ENCODE measurements at places on chromosomes 16 and 17.

GRCh38 chr17:16381496-16381820 lies 567 bp downstream of the UBB start:
- peaks cover 36% of the 10 kb centered on the region for H3K4me1 ChIP-seq
- H3K4me3 ChIP-seq: peak overlapping the region; percentile 98

- no peak overlapping the region for H3K4me3 ChIP-seq
- H3K36me3 ChIP-seq: no peaks in the 10 kb centered on the region
- DNase-seq: no peak
- H3K27ac ChIP-seq: no peak overlapping the region
- H3K4me1 ChIP-seq: peaks cover 12% of the 10 kb centered on the region
Measured at GRCh38 chr16:85445779-85446222, 167.3 kb upstream of the GSE1 start.

DNA sequence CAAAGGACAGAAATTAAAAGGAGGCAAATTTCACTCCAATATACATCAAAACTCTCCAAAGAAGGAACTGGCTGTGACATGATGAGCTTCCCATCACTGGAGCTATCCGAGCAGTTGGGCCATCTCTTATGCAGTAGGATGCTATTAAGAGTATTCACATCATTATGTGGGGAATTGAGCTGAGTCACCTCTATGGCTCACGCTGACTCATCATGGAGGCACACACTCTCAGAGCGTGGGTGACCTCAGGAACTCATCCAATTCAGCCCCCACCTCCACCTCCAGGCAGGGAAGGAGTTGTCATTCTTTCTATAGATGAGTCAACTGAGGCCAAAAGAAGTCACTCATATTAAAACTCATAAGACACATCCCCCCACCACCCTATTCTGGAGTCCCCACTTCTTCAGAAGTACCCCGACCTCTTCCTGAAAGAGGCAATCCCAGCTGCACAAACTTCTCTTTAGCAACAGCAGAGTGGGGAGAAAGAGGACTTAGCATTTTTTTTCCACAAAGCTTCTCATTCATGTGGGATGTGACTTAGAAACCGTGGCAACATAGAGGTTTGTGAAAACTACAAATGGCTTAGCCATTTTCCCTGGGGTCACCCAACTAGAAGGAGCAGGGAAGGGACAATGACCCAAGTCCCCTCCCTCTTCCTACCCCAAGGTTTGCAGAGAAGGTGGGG lies 32.5 kb downstream of the ABCC12 start:
- H3K4me3 ChIP-seq: no peak overlapping the region
- no peaks in the 10 kb centered on the region for H3K4me1 ChIP-seq
- H3K27me3 ChIP-seq: peaks cover 11% of the 10 kb centered on the region
- H3K36me3 ChIP-seq: no peaks in the 10 kb centered on the region

GRCh38 chr17:57527221-57528057 lies 217.7 kb downstream of the CCDC182 start:
- peaks cover 28% of the 10 kb centered on the region for H3K4me1 ChIP-seq
- H3K4me3 ChIP-seq: no peak overlapping the region
- no peak overlapping the region for H3K27ac ChIP-seq
- peaks cover 5% of the 10 kb centered on the region for H3K36me3 ChIP-seq

DNA sequence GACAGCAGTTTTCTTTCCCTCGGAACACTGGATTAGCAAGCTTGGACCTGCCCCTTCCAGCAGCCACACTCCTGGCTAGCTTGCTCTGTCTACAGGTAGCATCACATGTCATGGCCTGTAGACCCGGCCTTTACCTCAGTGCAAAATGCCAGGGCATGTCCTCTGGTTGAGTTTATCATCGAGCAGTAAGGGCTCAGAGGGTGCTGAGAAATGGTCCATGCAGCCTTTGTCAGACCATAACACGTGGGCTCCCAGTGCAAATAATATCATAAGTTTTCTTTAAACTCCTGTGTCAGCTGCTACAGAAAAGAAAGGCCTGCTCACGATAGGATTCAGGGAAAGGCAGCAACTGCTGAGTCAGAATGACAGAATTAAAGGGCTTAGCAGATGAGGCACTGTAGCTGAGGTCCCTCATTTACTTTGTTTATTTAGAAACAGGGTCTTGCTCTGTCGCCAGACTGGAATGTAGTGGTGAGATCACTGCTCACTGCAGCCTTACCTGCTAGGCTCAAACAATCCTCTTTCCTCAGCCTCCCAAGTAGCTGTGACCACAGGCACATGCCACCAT lies 8.0 kb upstream of the GNA13 start:
- DNase-seq: no peak
- no peak overlapping the region for H3K27ac ChIP-seq
- peaks cover 2% of the 10 kb centered on the region for H3K4me1 ChIP-seq
- peaks cover 3% of the 10 kb centered on the region for H3K27me3 ChIP-seq

DNA sequence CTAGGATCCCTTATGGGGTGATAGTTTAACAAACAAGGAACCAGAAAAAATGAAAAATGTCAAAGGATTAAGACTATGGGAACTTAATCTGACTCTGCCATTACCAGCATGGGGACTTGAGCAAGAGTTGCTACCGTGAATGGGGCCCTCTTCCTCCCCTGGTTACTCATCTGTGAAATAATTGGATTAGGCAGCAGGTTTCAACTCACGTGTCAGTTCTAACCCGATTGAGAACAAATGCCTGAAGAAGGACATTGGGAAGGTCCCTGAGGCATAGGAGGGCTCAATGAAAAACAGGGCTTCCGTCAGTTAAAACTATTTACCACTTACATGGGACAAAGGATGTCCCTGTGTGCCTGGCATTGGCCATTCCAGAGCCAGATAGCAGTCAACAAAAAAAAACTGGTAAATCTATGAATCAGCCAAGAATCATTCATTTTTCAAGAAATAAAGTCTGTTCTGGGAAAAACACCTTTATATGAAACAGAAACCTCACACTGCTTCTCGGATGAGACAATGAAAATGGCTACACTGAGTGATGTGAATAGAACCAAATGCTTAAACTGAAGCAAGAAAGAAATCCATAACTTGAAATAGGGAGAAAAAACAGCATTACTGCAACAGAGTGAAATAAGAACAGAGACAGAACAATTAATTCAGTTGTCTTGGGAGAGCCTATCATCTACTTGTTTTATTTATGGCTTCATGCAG lies 104.3 kb downstream of the ADAMTS18 start:
- no peak for DNase-seq
- no peaks in the 10 kb centered on the region for H3K4me1 ChIP-seq
- no peak overlapping the region for H3K4me3 ChIP-seq
- H3K27ac ChIP-seq: no peak overlapping the region
- H3K27me3 ChIP-seq: peaks cover 6% of the 10 kb centered on the region
- H3K36me3 ChIP-seq: no peaks in the 10 kb centered on the region

DNA sequence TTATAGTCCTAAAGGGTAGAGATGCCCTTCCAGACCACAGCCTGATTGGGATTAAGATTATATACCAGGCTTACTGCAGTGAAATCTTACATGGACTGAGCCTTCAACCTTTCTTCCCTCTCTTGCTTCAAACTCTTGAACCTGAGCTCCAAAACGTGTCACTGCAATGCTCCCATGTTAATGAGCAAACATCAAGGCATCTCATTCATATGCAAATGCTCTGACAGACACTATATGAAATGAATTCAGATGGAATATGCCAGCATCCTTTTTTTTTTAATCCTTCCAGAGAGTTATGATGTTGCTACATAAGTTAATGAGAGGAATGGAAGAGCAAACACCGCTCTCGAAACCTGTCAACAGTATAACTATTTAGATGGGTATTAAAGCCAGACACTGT lies 611.9 kb upstream of the CDH11 start:
- H3K27ac ChIP-seq: no peak overlapping the region
- no peak overlapping the region for H3K4me3 ChIP-seq
- no peaks in the 10 kb centered on the region for H3K4me1 ChIP-seq
- no peaks in the 10 kb centered on the region for H3K36me3 ChIP-seq
- H3K27me3 ChIP-seq: no peaks in the 10 kb centered on the region
- no peak for DNase-seq

DNA sequence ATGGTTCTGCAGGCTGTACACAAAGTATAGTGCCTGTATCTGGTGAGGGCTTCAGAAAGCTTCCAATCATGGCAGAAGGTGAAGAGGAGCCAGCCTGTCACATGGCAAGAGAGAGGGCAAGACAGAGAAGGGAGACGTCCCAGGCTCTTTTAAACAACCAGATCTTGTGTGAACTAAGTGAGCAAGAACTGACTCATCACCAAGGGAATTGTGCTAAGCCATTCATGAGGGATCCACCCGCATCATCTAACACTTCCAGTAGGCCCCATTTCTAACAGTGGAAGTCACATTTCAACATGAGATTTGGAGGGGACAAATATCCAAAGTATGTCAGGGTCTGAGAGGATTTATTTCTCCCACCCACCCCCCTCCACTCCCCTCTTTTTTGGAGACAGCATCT lies 56.2 kb upstream of the ELAC2 start:
- no peak for DNase-seq
- H3K27me3 ChIP-seq: no peaks in the 10 kb centered on the region
- H3K27ac ChIP-seq: peak overlapping the region; percentile 12
- no peak overlapping the region for H3K4me3 ChIP-seq

GRCh38 chr16:82037666-82038065 lies 2.6 kb downstream of the HSD17B2 start:
- H3K4me1 ChIP-seq: no peaks in the 10 kb centered on the region
- no peak for DNase-seq
- H3K36me3 ChIP-seq: no peaks in the 10 kb centered on the region
- no peak overlapping the region for H3K4me3 ChIP-seq
- peaks cover 20% of the 10 kb centered on the region for H3K27me3 ChIP-seq

- H3K27me3 ChIP-seq: peaks cover 5% of the 10 kb centered on the region
- no peak overlapping the region for H3K4me3 ChIP-seq
- DNase-seq: no peak
- H3K36me3 ChIP-seq: peaks cover under 1% of the 10 kb centered on the region
- H3K4me1 ChIP-seq: no peaks in the 10 kb centered on the region
Measured at GRCh38 chr16:88144028-88144511, 192.8 kb downstream of the BANP start.

GRCh38 chr17:10067446-10068143 lies 130.8 kb downstream of the GAS7 start:
- H3K27me3 ChIP-seq: peaks cover 4% of the 10 kb centered on the region
- H3K4me1 ChIP-seq: peaks cover 12% of the 10 kb centered on the region
- H3K27ac ChIP-seq: no peak overlapping the region
- DNase-seq: no peak
- no peak overlapping the region for H3K4me3 ChIP-seq

Data from memory B cell (primary cell).